ENCODE measurements at places on chromosomes 11 and 22. TPM values are rescaled to one million over a fixed set of nuclear protein-coding genes. Genes with fewer than 3 reads are reported as not detected.

The CHRNA10 gene
- total RNA-seq, result 0.12 TPM

The MS4A7 gene
- total RNA-seq, result not detected

The F2 gene
- total RNA-seq, result not detected

The RNF169 gene
- 10.0 TPM for total RNA-seq

The MPPED2 gene
- not detected for total RNA-seq

The GPHA2 gene
- total RNA-seq, result not detected

The CEP126 gene
- total RNA-seq, result 1.5 TPM

The BRMS1 gene
- 30.1 TPM for total RNA-seq

The CYB5R2 gene
- total RNA-seq, result 14.0 TPM

The SPDYC gene
- not detected for total RNA-seq

The MS4A4A gene
- not detected for total RNA-seq

The PKP3 gene
- total RNA-seq, result 11.9 TPM

The DEFB131B gene
- total RNA-seq, result not detected

The IGLL1 gene
- total RNA-seq, result not detected

The GTF2H1 gene
- total RNA-seq, result 55.7 TPM
